Epithelial cell of esophagus (primary cell): ENCODE measurements at places on chromosomes 11 and 22.

- DNase-seq = no peak
Observed at GRCh38 chr11:3202759-3203158, 15.9 kb downstream of the MRGPRG start.

DNA sequence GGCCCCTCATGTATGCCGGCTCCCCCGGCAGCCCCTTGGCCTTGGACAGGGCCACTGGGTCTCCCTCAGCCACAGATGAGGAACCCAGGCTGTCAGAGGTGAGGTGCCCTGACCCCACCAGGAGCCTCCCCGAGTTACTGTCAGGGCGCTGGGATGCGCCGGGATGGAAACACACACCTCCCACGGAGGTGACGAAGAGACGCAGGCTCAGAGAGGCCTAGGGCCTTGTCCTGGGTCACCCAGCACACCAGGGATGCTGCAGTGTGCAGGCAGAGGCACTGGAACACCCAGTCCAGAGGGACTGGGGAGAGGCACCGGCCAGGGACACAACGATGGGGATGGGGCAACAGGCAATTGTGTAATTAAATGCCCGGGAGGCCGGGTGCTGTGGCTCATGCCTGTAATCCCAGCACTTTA lies 81.2 kb upstream of the PRR5 start:
- no peak for DNase-seq

DNA sequence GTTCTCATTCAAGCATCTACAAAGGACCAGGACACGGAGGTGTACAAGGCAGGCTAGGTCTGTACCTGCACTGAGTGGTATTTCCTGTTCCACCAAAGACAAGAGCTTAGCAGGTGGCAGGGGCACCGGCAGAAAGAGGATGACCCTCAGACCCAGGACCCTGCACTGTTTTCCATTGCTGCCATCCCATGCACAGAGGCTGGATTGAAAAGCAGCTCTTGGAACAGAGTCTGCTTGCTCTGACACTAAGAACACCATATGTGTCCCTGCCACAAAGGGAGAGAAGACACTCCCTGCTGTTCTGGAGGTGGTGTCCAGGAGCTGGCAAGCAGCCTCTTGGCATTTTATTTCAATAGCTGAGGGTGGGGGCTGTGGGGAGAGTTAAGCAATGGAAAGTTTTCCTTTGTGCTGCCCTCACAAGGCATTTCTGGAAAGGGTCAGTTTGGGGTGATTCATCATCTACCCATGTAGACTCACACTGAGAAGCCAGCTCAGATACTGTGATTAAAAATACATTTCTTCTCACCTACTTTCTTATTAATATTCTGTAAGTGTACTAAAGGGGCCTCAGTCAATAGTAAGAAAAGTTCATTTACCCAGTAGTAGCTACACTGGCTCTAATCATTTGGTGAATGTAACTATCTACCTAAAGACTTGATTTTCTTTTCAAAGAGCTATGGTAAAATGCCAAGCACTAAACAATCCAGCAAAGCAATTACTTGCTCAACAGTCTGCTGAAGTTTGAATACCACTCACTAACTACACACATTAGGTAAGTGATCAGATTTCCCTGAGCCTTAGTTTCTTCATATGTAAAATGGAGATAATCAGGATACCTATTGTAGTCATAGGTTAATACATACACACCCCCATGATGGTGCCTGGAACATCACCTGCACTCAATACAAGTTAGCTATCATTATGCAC lies 55.2 kb downstream of the SLC1A2 start:
- DNase-seq = peak; percentile 78

- DNase-seq = no peak
Observed at GRCh38 chr11:129045150-129045549, 102.5 kb upstream of the TP53AIP1 start.

- no peak for DNase-seq
Observed at GRCh38 chr11:108486331-108486730, 11.9 kb downstream of the POGLUT3 start.
